ENCODE measurements at places on chromosomes 12 and 14.

DNA sequence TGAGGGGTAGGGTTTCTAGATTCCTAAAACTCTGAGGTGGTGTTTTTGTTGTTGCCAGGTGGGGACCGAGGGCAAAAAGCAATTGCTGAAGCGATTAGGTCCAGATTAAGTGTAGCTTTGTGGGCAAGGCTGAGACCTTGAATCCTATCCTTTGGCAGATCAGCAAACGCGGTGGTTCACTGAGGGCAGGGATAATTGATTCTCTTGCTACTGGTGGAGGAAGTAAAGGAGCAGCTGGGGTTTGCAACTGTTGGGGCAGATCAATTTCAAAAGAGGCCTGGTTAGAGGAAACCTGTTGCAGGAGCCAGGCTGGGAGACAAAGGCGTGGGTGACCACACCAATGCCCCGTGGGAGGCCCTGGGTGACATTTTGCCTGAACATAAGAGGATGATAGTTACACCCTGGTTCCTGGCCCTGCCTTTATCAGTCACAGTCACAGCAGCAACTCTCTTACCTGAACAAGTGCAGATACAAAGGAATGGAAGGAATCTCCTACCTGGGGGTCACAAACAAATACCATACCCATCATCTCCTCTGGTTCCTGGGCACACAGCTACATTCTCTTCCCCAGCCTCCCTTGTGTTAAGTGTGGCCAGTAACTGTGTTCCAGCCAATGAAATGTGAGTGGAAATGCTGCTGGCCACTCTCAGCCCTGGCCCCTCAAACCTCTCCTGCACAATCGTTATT is 43.3 kb upstream of the RASSF3 start:
- no peak for DNase-seq

- peak; percentile 100 for DNase-seq
Measured at GRCh38 chr12:69534389-69534822, 50.9 kb upstream of the CCT2 start.

GRCh38 chr12:112891093-112892024 is 15.4 kb upstream of the OAS1 start:
- no peak for DNase-seq

- peak; percentile 12 for DNase-seq
Measured at GRCh38 chr14:100532906-100533655, 54.1 kb downstream of the BEGAIN start.

- peak; percentile 21 for DNase-seq
Measured at GRCh38 chr14:57244106-57244505, 24.6 kb downstream of the EXOC5 start.

DNA sequence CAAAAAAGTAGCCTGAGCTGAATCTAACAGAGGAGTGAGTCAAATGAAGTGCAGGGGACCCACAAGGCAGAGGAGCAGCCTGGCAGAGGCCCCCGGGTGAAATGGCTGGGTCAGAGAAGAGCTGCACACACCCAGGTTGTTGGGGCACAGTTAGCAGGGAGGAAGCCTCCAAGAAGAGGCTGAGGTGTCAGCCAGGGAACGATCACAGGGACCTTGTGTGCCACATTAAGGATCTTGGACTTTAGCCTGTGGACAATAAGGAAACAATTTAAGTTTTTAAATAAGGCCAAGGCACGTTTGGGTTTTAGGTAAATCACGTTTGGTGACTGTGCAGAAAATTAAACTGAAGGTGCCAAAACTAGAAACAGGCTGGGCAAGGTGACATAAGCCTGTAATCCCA is 35.1 kb downstream of the OR10P1 start:
- no peak for DNase-seq

DNA sequence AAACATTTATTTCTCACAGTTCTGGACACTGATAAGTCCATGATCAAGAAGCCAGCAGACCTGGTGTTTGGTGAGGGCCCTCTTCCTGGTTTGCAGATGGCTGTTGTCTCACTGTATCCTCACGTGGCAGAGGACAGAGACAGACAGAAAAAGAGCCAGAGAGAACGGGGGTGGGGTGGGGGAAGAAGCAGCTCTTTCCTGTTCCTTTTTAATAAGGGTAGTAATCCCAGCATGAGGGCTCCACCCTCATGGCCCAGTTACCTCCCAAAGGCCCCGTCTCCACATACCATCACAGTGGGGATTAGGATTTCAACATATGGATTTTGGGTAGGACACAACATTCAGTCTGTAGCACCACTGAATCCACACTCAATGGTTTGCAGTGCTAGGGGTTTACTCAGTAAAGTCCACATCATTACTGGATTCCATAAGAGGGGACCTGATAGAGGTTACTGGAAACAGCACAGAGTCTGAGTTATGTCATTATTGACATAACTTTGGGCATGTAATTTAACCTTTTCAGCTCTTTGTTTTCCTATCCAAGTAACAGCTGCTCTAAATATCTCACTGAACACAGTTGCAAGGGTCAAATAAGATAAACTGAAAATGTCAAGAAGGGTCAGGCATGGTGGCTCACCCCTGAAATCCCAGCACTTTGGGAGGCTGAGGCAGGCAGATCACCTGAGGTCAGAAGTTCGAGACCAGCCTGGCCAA is 53.2 kb downstream of the RPAP3 start:
- DNase-seq = peak; percentile 9

GRCh38 chr14:93035917-93036651 is 79.6 kb downstream of the ITPK1 start:
- peak; percentile 28 for DNase-seq

- no peak for DNase-seq
Measured at GRCh38 chr12:94589591-94590001, 60.8 kb downstream of the TMCC3 start.

GRCh38 chr14:33062881-33063280 is 124.2 kb downstream of the NPAS3 start:
- DNase-seq = peak; percentile 45

DNA sequence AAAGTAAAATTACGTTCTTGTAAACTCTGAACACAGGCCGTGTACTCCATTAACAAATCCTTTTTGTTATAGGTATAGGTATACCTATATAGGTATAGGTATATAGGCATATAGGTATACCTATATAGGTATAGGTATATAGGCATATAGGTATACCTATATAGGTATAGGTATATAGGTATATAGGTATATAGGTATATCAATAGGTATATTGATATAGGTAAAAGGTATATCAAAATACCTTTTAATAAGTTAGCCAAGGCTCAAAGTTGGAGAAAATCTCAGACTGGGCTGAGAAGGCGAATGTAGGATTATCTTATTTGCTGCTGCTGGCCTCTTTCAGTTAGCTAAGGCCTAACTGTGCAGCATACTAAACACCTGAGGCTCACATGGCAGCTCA is 3.4 kb downstream of the SCFD1 start:
- no peak for DNase-seq

DNA sequence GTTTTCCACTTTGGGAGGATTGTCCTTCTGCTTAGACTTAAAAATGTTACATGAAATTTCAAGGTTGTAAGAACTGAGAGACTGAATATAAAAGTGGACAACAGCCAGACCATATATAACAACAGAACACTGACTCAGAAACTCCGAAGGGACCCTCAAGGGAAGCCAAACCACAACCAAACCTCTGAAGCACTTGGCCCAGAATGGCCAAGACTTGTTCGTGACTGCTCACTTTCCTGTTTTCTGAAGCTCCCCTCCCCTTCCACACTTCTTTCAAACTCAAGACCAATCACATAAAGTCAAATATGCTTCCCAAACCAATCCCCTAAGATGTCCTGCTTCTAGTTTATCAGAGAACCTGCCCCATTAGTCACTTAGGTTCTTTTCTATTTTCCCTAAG is 13.7 kb downstream of the OR6J1 start:
- DNase-seq = peak; percentile 94

DNA sequence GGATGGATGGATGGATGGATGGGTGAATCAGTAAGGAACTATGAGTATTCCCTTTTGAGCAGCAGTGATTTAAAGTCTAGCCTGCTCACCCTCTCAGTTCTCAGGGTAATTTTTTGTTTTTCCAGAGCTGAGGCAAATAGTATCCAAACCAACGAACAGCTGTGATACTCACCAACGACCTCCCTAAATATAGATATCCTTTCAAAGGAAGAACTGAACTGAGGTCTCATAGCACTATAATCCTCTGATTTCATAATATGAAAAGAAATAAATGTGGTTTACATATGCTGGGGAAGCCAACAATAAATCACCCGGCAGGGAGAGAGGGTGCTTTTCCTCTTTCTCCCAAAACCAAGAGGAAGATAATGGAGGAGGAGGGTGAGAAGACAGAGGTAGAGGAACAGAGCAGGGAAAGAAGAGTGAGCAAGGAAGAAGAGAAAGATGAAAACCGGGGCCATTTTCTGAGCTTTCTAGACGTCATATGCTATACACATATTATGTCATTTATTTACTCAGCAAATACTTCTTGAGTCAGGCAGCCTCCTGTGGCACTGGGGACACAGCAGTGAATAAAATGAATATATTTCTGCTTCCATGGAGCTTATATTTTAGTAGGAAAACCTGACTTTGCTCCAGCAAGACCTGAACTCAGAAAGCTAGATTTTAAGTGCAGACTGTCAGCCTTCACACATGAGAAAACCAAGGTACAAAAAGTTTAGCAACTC is 710.7 kb upstream of the TBX3 start:
- DNase-seq = no peak

- no peak for DNase-seq
Measured at GRCh38 chr14:31208546-31209424, 1.2 kb upstream of the HECTD1 start.

GRCh38 chr14:99630202-99630601 is 14.7 kb upstream of the HHIPL1 start:
- no peak for DNase-seq

DNA sequence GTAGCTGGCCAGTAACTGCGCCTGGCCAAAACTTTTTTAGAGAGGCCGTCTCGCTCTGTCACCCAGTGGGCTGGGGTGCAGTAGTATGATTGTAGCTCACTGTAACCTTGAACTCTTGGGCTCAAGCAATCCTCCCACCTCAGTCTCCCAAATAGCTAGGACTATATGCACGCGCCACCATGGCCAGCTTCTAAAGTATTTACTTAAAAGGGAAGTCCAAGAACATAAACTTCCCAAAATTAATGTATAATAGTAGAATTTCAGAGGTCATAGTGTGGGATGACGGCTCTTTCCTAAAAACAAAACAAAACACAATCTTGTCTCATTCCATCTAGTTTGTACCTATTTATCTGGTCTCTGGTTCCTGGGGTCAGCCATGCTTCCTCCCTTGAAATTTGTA is 42.2 kb upstream of the FOS start:
- DNase-seq = no peak

GRCh38 chr12:89468648-89469326 is 55.8 kb downstream of the GALNT4 start:
- no peak for DNase-seq

DNA sequence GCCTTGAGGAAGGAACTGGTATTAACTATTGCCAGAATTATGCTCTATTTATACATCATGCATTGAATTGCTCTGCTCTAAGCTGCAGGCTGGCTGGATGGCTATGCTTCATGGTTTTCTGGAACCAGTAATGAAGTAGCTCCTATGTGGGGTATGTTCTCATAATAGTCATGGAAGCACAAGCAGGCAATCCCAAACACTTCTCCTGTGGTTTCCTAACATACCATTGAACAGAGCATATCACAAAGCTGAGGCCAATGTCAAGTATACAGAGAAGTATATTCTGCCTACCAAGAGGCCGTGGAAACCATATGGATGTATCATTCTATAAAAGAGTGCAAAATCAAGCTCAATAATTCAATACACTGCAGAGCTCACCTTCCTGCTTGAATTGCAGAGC is 1752.4 kb upstream of the FLRT2 start:
- DNase-seq = peak; percentile 37

- no peak for DNase-seq
Measured at GRCh38 chr12:3607039-3607720, 116.2 kb downstream of the PRMT8 start.

DNA sequence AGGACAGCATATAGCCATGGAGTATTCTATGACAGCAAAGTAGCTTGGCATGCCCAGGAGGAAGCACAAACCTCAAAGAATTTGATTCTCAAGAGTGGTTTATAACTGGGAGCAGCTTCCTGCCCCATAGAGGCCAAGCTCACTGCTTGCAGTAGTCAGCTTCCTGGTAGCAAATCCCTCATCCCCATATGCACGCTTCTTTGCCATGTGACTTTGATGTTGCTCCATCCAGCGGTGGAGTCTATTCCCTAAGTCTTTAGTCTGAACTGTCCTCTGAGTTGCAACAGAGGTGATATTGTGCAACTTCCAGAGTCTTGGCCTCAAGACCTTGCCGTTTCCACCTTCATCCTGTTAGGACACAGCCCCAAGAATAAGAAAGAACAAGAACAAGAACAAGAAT is 996.8 kb upstream of the TMEM132C start:
- peak; percentile 69 for DNase-seq

- DNase-seq = peak; percentile 89
Measured at GRCh38 chr14:99382781-99383471, 97.7 kb downstream of the SETD3 start.

GRCh38 chr12:63899396-63899795 is 54.9 kb downstream of the SRGAP1 start:
- no peak for DNase-seq

GRCh38 chr14:89915114-89915878 is 39.2 kb downstream of the EFCAB11 start:
- DNase-seq = peak; percentile 78

DNA sequence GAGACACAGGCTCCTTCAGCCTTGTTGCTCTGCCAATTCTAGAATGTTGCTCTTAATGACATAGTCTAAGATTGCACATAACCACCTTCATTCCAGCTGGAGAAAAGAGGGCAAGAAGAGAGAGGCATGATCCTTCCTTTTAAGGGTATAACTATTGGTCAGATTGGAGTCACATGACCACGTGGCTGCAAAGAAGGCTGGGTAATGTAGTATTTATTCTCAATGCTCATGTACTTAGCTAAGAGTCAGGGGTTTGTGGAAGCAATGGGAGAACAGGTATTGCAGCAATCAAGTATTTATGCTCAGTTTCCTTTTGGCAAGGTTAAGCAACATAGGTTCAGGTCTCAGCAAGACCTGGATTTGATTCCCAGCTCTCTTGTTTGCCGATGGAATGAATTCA is 298.8 kb upstream of the TBX3 start:
- no peak for DNase-seq

GRCh38 chr14:48575772-48576171 is 900.4 kb upstream of the MDGA2 start:
- no peak for DNase-seq

GRCh38 chr12:92506460-92506859 is 196.3 kb upstream of the PLEKHG7 start:
- DNase-seq = no peak

DNA sequence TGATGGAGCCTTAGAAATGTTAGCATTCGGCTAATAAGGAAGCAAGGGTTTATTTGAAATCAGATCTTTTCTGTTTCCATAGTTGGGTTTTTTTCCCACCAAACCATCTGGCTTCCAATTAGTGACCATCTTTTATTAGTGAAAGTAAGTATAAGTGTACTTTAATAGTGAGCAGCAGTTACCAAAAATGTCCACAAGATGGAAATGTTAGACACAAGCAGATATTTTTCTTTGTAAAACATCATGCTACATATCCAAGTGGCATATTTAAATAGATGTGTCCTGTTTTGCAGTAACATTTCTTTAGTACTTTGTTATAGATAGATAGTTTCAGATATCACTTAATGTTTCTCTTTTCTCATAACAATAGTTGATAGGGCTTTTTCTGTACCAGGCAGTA is 28.8 kb downstream of the YEATS4 start:
- peak; percentile 75 for DNase-seq

- no peak for DNase-seq
Measured at GRCh38 chr14:50290306-50290705, 21.7 kb downstream of the L2HGDH start.

- DNase-seq = no peak
Measured at GRCh38 chr14:68541178-68541896, 251.5 kb downstream of the ZFP36L1 start.

- DNase-seq = peak; percentile 77
Measured at GRCh38 chr12:3453990-3454680, 36.9 kb upstream of the PRMT8 start.
